ENCODE measurements at places on chromosomes 5 and 9.
A peak's percentile ranks its signal among the peaks of the same experiment; 100 is the strongest.

DNA sequence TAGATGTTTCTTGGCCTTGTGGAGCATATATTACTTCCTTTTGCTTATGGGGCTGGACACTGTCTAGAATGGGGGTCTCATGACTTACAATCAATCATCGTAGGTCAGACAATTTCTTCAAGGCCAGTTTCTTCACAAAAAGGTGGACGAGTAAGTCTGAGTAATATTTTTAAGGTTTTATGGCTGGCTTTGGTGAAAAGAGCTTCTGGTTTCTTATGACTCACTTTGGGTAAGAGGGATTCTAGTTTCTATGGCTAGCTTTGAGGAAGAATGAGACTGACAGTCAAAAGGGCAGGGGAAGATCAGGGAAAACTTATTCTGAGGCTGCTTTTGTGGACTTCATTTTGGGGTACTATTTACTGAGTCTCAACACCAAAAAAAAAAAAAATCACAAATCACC is 2067.2 kb upstream of the C9orf72 start:
- DNase-seq: no peak

GRCh38 chr5:96219580-96220281 is 213.3 kb downstream of the PCSK1 start:
- DNase-seq: no peak

- DNase-seq: no peak
Measured at GRCh38 chr9:14501366-14501765, 187.4 kb upstream of the NFIB start.

- no peak for DNase-seq
Measured at GRCh38 chr5:31963358-31964006, 210.6 kb downstream of the GOLPH3 start.

DNA sequence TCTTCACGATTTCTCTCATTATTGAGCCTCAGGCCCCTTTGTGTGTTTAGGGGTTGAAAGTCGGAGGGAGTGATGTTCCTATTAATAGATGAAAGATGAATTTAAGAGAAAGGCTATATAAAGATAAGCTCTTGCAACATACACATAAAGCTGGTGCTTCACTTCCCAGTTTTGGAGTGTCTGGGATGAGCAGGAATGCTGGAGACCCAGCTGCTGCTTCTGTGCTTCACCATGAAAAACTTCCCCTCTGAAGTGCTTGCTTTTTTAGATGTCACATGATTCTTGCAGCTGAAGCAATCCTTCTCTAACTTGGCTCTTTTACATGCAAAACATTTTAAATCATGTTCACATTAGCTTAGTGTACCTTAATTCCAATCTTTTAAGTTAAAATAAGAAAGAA is 19.7 kb upstream of the SNCAIP start:
- DNase-seq: no peak

DNA sequence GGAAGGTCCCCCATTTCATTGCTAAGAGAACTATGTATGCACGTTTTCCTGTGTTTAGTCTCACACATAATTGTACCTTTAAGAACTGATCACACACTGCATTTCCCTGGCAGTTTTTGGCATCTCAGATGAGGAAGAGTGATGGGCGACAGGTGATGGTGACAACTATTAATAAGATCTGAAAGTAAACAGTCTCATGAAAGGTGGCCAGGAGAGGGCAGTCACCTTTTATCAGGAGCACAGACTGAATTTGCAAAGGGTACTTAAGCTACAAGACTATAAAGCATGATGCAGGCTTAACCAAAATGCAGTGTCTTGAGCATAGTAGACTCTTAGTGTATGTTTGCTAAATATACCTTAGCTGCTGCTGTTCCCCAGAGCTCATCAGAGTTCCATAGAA is 91.5 kb downstream of the GHR start:
- DNase-seq: no peak

DNA sequence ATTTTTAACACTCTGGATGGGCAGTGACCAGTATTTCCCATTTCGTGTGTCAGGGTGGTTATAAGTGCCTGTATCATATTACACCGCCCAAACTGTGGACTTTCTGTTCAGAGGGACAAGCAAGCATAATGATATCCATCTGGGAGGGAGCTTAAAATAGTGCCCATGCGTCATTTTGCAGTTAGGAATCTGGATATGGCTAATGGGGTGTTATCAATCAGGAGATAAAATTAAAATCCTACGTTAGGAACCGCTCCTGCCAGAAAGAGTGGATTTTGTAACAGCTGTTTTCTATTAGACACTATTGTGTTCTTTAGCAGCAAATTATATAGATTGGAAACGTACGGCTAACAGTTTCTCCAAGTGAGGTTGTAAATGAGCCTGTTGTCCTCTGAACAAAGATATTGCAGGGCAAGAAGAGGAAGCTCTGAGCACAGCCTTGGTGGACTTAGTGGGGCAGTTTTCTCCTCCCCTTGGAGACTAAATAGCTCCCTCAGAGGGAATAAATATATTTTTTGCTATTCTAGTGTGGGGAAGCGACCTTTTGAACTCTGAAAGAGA is 160.4 kb downstream of the SPATA31D1 start:
- no peak for DNase-seq

DNA sequence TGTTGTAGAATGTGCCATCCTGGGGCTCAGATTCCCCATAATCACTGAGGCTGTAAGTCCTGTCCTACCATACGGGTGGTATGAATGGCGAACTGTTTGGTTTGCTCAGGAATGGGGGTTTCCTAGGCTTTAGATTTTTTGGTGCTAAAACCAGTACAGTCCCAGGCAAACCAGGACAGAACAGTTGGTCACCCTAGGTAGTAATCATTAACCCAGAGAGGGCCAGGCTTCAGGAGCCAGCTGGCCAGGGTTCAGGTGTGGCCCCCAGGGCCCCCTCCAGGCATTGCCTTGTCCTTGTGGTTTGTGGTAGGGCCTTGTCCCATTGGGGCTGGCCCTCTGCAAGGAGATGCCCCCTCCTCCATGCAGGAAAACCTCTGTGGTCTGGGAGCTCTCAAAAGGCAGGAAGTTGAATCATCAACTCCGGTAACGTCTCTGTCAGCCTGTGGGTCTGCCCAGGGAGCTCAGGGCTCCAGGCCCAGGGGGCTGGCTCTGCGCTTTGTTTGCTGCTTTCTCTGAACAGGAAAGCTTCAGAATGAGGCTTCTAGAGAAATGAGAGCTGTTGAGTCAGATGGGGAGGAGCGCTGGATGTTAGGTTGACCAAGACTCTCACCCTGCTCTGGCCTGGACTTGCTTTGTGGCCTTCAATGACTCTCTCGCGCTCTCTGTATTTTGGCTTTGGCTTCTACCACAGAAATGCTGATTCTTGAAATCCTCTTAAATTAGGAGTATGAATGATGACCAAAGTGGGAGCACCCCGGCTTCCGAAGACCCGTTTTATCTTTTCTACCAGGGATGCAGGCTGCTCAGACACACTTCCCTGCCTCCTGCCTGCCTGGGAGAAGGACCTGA is 22.2 kb upstream of the JADE2 start:
- DNase-seq: peak; percentile 86

DNA sequence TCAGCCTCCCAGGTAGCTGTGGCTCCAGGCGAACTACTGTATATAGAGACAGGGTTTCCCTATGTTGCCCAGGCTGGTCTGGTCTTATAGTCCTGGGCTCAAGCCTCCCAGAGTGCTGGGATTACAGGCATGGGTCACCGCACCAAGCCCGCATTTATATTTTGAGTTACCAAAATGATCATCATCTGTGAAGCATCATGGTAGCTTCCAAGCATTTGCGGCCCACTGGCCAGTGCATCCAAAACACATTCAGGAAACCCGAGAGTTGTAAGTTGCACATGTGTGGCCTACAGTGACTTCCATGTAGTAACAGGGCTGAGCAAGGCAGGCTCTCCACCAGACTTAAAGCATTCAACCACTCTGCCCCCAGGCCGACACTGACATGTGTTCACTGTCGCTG is 2.3 kb downstream of the BRD3OS start:
- DNase-seq: no peak

DNA sequence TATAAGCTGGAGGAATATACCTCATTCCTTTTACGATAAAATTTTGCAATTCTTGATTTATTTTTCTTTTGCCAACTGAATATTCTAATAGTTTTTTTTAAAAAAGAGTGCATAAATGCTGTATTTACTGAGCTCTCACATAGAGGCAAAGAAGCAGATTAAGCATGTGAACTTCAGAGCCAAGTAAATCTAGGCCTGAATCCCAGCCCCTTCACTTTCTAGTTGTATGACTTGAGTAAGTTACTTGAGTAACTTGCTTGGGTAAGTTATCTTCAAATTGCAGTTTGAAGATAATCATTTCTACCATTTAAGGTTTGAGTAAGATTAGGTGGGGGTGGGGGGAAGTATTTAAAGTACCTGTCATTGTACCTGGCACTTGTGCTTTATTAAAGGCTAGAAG is 21.8 kb downstream of the LURAP1L start:
- DNase-seq: no peak

- DNase-seq: no peak
Measured at GRCh38 chr9:74066605-74067004, 430.5 kb upstream of the RORB start.

- no peak for DNase-seq
Measured at GRCh38 chr5:132268769-132269551, 11.5 kb downstream of the PDLIM4 start.

GRCh38 chr5:132408965-132409364 is 39.5 kb downstream of the SLC22A5 start:
- DNase-seq: no peak

DNA sequence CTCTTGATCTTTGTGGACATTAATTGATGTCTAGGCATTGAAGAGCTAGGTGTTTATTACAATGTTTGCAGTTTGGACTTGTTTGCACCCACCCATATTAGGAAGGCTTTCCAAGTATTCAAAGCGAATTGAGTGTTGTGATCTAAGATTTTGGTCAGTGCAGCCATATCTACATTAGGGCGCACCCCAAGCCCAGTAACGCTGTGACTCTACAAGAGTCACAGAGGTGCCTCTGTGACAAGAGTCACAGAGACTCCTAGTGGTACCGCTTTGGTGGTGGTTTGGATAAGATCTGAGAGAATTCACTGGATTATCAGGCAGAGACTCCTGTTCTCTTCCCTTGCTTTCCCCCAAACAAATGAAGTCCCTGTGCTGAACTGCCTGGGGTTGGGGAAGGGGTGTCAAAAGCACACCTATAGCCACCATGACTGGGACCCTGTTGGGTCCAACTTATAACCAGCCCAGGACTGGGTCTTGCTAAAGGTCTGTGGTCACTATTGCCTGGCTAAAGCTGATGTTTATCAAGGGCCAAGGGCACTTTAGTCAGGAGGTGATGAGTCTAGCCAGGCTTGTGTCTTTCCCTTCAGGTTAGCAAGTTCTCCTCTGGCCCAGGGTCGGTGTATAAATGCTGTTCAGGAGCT is 114.1 kb upstream of the RIOK2 start:
- peak; percentile 33 for DNase-seq

DNA sequence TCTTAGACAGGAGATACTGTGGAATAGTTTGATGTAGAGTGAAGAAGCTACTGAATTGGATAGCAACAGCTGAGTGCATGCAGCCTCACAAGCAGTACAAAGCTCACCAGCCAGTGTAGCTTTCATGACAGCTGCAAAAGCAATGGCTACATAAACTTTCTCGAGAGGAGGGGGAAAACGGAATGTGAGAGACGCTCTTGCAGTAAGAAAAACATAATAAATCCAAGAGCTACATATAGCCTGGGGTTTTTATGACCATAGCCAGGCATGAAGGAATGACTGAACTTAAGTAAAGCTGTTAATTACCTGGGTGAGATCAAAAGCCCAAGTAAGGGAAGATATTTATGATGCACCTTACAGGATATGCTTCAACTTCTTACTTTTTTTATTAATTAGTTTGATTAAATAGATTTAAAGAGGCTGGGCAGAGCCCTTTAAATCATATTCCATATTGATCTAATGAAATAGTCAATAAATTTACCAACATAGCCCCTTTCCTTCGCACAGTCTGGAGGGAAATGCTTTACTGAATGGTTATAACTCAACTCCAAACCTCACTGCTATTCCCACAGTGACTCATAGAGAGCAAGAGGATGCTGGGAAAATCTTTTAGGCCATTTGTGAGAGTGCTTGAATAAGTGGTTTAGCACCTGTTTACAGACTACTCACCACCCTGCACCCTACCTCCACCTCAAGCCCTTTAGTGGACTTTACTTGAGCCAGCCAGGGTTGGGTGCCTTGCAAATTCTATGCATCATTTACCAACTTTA is 407.2 kb upstream of the CLINT1 start:
- DNase-seq: no peak

GRCh38 chr5:109645707-109646192 is 44.0 kb upstream of the MAN2A1 start:
- DNase-seq: no peak

DNA sequence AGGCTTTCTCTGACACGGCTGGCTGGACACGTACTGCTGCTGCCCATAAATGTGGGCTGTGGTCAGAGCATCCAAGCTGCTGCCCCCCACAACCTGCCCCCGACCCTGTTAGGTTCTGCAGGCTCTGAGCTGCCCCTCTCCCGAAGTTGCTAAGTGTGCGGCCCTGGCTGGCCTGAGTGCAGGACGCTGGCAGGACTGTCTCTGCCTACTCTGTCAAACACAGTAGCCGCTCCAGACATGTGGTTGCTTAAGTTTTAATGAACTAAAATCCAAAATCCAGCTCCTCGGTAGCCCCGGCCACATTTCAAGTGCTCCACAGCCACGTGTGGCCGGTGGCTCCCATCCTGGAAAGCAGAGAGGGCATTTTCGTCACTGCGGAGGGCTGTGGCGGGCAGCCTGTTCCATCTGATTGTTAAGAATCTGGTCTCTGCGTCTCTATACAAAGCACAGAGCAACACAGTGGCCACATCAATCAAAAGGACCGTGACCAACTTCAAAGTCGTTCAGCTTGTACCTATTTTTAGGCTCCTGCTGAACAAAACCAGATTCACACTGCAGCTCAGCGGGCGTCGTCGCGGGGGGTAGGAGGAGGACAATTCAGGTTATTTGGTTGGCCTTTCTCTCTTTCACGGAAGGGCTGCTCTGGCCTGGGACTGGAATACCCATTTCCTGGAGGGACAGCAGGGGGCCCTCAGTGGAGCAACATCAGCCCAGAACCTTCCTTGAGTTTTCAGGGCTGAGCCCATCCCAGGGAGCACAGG is 68.9 kb downstream of the PTCH1 start:
- no peak for DNase-seq

DNA sequence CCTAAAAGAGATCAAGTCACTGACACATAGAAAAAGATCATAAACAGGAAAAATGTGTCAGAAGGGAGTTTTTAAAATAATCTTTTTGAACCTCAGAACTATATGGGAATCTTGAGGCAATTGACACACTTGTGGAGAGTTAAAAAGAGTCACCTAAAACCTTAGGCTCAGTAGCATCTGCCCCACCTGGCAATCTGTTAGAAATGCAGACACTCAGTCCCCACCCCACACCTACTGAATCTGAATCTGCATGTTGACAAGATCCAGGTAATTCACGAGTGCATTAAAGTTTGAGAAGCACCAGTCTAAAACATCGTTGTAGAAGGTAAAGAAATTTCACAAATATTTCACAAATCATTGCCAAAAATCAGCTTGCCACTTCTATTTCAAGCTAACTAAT is 388.3 kb downstream of the NR2F1-AS1 start:
- DNase-seq: no peak

GRCh38 chr9:86639899-86640379 is 285.7 kb upstream of the TUT7 start:
- DNase-seq: no peak

Measured in HTR-8/SVneo (cell line).